Right forelimb (tissue), 1 donor: ENCODE measurements at places on chromosomes 6 and 20.

- DNase-seq, result no peak
These were observed 651 bp upstream of the BLTP3A start for GRCh38 chr6:34791164-34791700.

DNA sequence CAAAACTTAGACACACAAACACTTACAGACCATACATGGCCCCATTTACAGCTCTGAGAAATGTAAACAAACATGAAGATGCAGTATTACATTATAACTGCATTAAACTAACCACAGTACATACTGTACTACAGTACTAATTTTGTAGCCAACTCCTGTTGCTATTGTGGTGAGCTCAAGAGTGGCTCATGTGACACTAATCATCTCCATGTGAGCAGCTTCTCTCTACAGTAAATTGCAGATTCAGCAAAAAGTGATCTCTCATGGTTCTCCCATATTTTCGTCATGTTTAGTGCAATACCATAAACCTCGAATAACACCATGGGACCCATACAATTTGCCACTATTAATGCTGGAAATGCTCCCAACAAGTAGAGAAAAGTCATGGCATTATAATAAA is 860.4 kb downstream of the EPHA7 start:
- DNase-seq, result no peak

- no peak for DNase-seq
These were observed 104.0 kb upstream of the ZFP64 start for GRCh38 chr20:52295556-52295955.

GRCh38 chr20:8536262-8536618 is 404.2 kb downstream of the PLCB1 start:
- no peak for DNase-seq

DNA sequence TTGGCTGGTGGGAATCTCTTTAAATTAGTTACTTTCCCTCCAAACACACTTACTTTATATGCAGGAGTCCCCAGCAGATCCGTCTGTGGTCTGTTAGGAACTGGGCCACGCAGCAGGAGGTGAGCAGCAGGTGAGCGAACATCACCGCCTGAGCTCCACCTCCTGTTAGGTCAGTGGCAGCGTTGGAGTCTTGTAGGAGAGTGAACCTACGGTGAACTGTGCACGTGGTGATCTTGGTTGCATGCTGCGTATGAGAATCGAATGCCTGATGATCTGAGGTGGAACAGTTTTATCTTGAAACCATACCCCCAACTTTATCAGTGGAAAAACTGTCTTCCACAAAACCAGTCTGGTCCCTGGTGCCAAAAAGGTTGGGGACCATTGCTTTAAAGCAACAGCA is 5.0 kb downstream of the SERPINB6 start:
- no peak for DNase-seq
